ENCODE measurements at places on chromosomes 16 and 17. TPM values are rescaled to one million over a fixed set of nuclear protein-coding genes. Genes with fewer than 3 reads are reported as not detected.

Gene GPR179
- not detected for total RNA-seq

Gene KCTD19
- 0.31 TPM for total RNA-seq

DNA sequence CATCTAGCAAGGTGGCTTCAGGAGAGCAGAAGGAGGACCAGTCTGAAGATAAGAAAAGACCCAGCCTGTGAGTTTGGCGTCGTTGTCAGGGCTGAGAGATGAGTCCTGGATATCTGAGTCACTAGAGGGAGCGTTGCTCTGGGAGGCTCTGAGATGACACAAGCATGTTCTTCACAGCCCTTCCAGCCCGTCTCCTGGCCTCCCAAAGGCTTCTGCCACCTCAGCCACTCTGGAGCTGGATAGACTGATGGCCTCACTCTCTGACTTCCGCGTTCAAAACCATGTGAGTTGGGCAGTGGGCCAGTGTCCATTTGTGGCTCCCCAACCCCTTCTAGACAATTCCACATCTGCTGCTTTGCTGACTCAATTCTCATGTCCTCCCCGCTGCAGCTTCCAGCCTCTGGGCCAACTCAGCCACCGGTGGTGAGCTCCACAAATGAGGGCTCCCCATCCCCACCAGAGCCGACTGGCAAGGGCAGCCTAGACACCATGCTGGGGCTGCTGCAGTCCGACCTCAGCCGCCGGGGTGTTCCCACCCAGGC lies 2.3 kb downstream of the TGFB1I1 start:
- no peaks in the 10 kb centered on the region for H3K4me1 ChIP-seq
- H3K27me3 ChIP-seq: no peaks in the 10 kb centered on the region
- DNase-seq: no peak

DNA sequence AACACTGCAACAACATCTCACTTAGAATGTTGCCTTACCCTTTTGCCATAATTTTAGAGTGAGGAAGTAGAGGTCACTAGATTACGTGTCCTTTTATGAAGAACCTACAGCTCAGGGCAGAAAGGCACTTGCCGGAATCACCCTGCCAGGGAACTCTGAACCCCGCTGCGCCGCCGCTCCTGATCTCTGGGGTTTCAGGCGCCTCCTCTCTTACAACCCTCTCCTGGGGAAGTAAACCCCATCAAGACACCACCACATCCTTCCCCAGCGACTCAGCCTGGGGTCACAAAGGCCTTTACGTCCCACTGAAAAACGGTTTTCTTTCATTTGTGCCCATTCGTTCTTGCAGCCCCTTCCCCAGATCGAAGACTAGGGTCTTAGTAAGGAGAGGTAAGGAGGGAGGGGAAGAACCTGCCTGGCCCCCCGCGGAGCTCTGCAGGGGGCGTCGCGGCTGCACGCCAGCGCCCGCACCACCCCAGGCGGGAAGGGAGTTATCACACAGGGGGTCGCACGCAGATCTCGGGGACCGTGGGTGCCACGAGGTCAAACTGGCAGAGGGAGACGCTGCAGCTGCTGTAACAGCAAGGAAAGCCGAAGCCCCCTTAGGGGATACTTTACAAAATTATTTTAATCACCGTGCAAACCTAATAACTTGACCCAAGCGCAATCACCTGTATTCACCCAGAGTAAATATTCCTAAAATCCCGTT lies 1.0 kb upstream of the HLF start:
- DNase-seq: peak; percentile 58
- H3K4me3 ChIP-seq: peak overlapping the region; percentile 31
- no peak overlapping the region for H3K27ac ChIP-seq
- peaks cover 15% of the 10 kb centered on the region for H3K27me3 ChIP-seq
- peaks cover 10% of the 10 kb centered on the region for H3K4me1 ChIP-seq

- no peaks in the 10 kb centered on the region for H3K27me3 ChIP-seq
- H3K4me1 ChIP-seq: peaks cover 31% of the 10 kb centered on the region
- H3K4me3 ChIP-seq: no peak overlapping the region
- no peaks in the 10 kb centered on the region for H3K36me3 ChIP-seq
Measured at GRCh38 chr16:50204453-50205108, 51.5 kb downstream of the TENT4B start.

GRCh38 chr17:39011907-39012468 lies 44.8 kb upstream of the FBXO47 start:
- no peaks in the 10 kb centered on the region for H3K27me3 ChIP-seq
- H3K4me3 ChIP-seq: no peak overlapping the region
- no peak overlapping the region for H3K27ac ChIP-seq
- H3K36me3 ChIP-seq: no peaks in the 10 kb centered on the region
- DNase-seq: no peak
- H3K4me1 ChIP-seq: no peaks in the 10 kb centered on the region
